ENCODE measurements at places on chromosomes 11 and 22. TPM values are rescaled to one million over a fixed set of nuclear protein-coding genes. Genes with fewer than 3 reads are reported as not detected.

Gene MOV10L1
- not detected for total RNA-seq

Gene SSTR3
- total RNA-seq: 10.1 TPM

Gene RAC2
- 1,015 TPM for total RNA-seq

Gene PNPLA3
- total RNA-seq: not detected

Gene ANO1
- not detected for total RNA-seq

Gene APOL6
- 83.6 TPM for total RNA-seq

Gene COA4
- 60.6 TPM for total RNA-seq

Gene PICK1
- 15.4 TPM for total RNA-seq

Gene KCNQ1OT1
- 0.19 TPM for total RNA-seq

Gene OR51B2
- not detected for total RNA-seq

Gene LARGE2
- total RNA-seq: 0.40 TPM

Gene WT1
- not detected for total RNA-seq

Gene TPBGL
- total RNA-seq: 0.06 TPM

Gene PATE2
- total RNA-seq: 0.20 TPM

Gene KRTAP5-4
- not detected for total RNA-seq

Gene OR5W2
- not detected for total RNA-seq

Gene STK33
- 1.1 TPM for total RNA-seq

Gene CCDC188
- total RNA-seq: 0.12 TPM

Gene APOL3
- 139 TPM for total RNA-seq

Gene KCNQ1
- 24.3 TPM for total RNA-seq

Gene CASTOR1
- total RNA-seq: 20.0 TPM

Gene MMP27
- not detected for total RNA-seq

Gene DMC1
- total RNA-seq: 12.3 TPM

Gene APLP2
- total RNA-seq: 18.9 TPM

Gene FERMT3
- total RNA-seq: 207 TPM

Gene DERL3
- 9.9 TPM for total RNA-seq

Gene VPREB1
- not detected for total RNA-seq

All from activated CD4-positive, alpha-beta T cell treated with anti-CD3 and anti-CD28 coated beads, Interleukin-2, amount 10 ng/mL, durations not matched to agents 7 days and 5 days (primary cell).